GM23248 (cell line): ENCODE measurements at places on chromosomes 2 and 18. TPM values are rescaled to one million over a fixed set of nuclear protein-coding genes. Genes with fewer than 3 reads are reported as not detected.

DNA sequence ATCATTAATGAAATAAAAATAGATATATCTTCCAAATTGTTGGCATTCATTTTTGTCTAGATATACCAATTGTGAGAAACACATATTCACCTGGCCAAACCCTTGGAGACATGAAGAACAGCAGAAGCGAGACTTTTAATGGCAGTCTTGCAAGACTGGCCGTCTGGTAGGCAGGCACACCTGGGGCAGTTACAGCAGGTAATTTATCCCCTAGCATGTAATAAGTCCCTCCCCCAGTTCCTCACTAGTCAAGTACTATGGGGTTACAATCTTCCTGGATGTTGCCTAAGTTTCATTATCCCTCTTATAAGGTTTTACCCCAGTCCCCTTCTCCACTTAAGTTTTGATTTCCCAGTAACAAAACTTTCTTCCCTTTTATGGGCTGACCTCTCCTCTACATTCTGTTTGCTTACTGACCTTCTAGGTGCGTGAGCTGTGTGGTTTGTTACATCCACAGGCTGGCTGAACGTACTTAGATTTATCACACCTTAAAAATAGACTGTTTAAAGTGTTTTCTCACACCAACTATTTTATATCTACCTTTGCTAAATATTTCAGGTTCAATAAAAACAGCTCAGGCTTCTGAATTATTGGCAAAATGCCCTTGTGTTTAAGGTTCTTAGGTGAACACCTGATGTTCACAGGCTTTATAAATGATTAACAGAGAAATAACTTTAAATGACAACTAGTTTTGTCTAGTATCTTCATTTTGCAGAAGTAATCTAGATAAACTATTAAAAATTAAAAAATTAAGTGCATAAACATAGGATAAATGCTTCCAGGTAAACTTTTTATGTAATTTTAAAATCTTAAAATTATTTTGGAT is 365.0 kb upstream of the TFPI start:
- no peak for DNase-seq

DNA sequence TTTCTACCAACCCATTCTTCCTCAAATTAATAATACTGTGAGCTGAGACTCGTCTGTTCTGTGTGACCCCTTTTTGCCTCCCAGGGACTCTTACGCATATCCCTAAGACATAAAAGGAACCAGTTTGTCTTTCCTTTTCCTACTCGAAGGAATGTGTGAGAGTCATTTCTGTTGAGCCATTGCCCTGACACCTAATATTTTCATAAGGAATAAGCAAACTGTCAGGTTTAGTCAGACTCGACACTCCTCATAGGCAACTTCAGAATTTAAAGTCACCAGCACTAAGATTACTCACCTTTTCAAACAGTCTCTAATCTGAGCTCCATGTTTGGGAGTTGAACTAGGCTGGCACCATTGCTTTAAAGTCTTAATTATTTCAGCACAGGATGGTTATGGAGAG is 305.5 kb downstream of the IKZF2 start:
- peak; percentile 88 for DNase-seq

DNA sequence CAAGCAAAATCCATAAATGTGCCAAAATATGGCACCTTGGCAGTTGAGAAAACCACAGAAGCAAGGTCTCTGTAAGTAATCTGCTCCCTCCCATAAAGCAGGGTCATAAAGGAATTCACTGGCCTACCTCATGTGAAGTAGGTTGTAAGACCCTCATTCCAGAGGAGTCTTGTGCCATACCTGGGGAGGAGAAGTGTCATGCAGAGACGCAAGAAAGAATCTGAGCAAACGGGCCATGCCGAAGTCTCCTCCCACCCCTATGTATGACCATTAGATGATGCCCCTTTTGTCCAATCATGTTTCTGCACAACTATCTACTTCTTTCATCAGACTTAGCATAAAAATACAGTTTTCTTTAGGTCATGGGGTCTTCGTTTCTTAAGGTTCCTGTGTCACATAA is 14.6 kb downstream of the NMUR1 start:
- DNase-seq: no peak

DNA sequence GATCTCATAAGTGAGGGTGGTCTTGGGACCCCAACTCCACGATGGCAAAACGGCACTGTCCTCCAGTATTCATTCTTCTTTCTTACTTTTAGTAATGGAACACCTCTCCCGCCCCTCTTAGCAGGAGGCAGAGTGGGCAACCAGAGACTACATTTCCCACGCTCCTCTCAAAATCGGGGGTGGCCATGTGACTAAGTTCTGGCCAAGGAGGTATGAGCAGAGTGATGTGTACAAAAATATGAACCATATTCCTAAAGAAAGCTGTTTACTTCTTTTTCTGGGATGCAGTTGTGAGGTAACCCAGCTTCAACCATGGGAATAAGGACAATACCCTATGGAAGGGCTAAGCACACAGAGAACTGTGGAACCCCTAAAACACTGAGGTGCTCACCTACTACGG is 12.8 kb downstream of the REV1 start:
- DNase-seq: no peak

The AFF3 gene
- polyA plus RNA-seq: 0.56 and 0.75 TPM in 2 replicates

The GCG gene
- polyA plus RNA-seq: not detected in 2 replicates

The TFPI gene
- 62.0 and 64.4 TPM in 2 replicates for polyA plus RNA-seq

The FAP gene
- 198 and 200 TPM in 2 replicates for polyA plus RNA-seq

The PID1 gene
- 8.6 and 9.6 TPM in 2 replicates for polyA plus RNA-seq
